ENCODE measurements at places on chromosomes 6 and 20.

DNA sequence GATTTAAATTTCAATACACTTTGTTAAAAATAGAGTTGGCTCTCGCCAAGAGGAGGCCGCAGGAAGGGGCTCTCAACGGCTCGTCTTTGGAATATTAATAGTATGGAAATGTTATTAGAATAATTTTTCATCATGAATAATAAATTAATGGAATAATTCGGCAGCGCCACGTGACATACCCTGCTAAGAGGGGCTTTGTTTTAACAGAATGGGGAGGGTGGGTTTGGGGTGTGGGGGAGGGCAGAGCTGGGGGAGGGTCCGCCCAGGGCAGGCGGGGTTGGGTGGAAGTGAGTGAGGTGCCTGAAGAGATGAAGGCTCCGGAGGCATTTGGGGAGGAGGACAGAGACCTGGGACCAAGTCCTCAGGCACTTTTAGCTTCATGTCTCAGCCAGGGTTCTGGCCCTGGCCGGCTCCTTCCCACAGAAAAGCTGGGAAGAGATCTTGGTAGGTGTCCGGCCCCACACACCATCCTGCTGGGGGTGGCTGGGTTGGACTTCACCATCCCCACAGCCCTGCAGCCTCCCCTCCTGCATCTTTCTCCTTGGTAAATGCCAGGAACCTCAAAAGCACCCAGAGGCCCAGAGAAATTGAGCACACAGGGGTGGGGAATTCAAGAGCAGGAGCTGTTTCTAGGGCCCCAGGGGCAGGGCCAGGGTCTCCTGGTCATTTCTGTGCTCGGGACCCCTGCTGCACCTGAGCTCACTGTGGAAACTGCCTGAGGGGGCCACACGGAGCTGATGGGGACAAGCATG is 93.6 kb upstream of the BHLHE23 start:
- no peak for DNase-seq

- DNase-seq: no peak
These were observed 335.7 kb downstream of the NRN1 start for GRCh38 chr6:5670811-5671561.

DNA sequence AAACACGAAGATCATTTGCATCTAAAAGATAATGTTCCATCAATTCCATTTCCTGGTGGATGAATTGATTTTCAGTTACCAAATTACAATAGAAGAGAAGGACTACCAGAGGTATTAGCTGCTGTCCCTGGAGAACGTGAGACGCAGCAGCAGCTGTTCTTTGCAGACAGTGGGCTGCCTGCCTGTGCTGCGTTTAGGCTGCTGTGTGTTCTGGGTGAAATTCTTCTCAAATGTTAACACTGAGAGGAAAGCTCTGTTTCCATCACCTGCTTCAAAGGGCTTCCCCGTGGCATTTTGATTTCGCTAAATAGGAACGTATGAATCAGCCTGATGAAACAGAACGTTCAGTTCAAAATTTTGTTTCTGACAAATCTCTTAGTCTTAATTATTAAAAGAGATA is 362.2 kb downstream of the C6orf118 start:
- DNase-seq: no peak

GRCh38 chr6:79468116-79468515 is 69.1 kb downstream of the LCA5 start:
- DNase-seq: no peak

GRCh38 chr20:12875510-12875909 is 133.3 kb upstream of the SPTLC3 start:
- no peak for DNase-seq

DNA sequence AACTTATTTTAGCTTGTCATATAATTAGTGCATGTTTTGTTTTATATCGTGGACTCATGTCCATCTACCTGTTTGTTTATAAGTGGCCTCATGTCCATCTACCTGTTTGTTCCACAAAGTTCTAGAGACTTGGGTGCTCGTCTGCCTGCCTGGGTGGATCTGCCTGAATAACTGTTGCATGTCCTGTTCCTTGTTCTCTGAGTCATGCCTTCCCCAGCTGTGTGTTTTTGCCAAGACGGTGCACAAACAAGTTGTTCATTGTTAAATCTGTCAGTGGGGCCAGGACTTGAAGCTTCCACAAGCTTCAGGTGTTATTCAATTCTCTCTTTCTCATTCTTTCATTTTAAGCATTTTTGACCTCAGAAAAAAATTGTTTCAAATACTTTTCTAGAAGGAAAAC is 358.0 kb upstream of the CITED2 start:
- no peak for DNase-seq
